PC-3 (cell line): ENCODE measurements at places on chromosomes 11 and 22.

DNA sequence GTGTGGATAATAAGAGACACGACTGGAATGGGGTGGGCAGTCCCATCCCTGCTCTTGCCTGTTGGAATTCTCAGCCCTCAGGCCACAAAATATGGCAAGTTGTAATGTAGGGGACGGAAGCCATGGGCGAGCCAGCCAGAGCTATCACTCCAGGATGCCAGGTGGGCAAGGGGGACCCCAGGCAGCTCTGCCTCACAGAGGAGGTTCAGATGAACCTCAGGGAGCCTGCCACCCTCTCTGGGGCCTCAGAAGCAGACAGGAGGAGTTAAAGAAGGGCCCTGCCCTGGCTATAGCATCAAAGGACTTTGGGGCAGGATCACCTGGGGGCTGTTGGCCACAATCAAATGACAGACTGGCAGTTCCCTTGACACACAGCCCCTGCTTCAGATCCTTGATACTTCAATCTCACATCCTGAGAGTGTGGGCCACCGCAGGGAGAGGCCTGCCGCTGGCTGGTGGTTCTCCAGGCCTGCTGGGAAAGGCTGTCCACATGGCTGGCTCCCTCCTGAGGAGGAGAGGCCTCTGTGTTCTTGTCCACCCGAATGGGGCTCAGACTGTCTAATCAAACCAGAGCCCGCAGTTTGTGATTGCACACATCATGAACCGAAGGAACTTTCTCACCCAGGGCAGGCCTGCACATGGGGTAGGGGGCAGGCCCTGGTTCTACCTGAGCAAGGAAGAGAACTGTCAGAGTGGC, 31.4 kb downstream of the IGLL1 start:
- DNase-seq, result no peak

GRCh38 chr22:24144778-24145085, 36.6 kb upstream of the SUSD2 start:
- no peak for DNase-seq

DNA sequence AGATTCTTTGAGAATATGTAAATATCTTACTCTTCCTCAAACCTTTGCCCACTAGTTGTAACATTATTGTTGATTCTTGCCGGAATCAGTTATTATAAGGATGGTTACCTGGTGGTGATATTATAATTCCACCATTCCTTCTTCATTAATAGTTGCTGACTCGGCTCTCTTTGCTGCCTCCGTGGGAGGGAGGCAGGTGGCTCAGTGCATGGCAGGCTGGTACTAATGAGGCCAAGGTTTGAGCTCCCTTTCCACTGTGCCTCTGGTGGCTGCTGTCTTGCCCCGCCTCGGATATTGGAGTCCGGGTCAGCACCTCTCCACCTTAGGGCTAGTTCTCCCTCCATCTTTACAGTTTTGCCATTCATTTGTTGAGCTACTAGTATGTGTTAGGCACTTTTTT, 12.7 kb downstream of the CD6 start:
- DNase-seq, result no peak

- DNase-seq, result no peak
Observed at GRCh38 chr11:58647141-58647699, 24.8 kb downstream of the CNTF start.

DNA sequence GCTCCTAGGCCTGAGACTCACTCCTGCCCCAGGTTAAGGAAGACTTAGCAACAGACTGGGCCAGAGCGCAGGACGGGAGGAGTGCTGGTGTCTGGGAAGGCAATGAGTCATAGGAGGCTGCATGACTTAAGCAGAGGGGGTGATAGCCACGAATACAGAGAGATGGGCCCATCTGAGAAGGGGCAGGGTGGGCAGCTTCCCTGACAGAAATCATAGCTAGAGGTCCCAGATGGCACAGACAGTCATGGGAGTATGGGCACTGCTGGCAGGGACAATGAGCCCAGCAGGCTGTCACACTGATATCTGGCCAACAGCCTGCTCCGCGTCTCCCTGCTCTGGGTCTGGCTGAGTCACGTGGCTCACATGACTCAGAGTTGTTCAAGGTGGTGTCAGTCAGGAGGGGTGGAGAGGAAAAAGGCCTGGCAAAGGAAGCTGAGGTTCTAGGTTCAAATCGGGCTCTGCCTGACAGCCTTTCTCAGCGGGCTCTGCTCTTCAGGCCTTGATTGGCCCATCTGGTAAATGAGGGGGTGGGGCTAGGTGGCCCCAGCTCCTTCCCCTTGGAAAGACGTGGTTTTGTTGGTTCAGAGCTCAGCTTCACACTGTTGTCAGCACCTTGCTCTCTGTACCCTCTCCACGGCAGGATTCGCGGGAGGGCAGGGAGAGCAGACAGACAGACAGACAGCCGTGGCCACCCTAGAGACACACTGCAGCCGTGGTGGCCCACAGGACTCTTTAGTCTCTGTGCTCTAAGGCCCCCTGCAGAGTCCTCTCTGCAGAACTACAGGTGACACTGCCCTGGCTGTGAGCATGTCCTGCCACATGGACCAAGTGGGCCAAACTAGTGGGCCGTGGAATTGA, 47.8 kb downstream of the DBX1 start:
- DNase-seq, result peak; percentile 83

- peak; percentile 95 for DNase-seq
Observed at GRCh38 chr11:108895579-108896480, 231.0 kb downstream of the DDX10 start.

GRCh38 chr11:127340438-127340837, 339.9 kb upstream of the KIRREL3 start:
- no peak for DNase-seq

- no peak for DNase-seq
Observed at GRCh38 chr11:95585752-95586077, 203.9 kb downstream of the FAM76B start.

GRCh38 chr11:35330931-35331330, 88.4 kb downstream of the SLC1A2 start:
- DNase-seq, result no peak

- DNase-seq, result no peak
Observed at GRCh38 chr11:94034207-94034606, 13.1 kb downstream of the HEPHL1 start.

GRCh38 chr11:106668147-106668546, 350.1 kb downstream of the GUCY1A2 start:
- DNase-seq, result peak; percentile 77

- DNase-seq, result peak; percentile 83
Observed at GRCh38 chr22:31206896-31207687, 5.0 kb upstream of the LIMK2 start.

- DNase-seq, result peak; percentile 32
Observed at GRCh38 chr11:31882951-31883392, 71.8 kb upstream of the PAX6 start.

DNA sequence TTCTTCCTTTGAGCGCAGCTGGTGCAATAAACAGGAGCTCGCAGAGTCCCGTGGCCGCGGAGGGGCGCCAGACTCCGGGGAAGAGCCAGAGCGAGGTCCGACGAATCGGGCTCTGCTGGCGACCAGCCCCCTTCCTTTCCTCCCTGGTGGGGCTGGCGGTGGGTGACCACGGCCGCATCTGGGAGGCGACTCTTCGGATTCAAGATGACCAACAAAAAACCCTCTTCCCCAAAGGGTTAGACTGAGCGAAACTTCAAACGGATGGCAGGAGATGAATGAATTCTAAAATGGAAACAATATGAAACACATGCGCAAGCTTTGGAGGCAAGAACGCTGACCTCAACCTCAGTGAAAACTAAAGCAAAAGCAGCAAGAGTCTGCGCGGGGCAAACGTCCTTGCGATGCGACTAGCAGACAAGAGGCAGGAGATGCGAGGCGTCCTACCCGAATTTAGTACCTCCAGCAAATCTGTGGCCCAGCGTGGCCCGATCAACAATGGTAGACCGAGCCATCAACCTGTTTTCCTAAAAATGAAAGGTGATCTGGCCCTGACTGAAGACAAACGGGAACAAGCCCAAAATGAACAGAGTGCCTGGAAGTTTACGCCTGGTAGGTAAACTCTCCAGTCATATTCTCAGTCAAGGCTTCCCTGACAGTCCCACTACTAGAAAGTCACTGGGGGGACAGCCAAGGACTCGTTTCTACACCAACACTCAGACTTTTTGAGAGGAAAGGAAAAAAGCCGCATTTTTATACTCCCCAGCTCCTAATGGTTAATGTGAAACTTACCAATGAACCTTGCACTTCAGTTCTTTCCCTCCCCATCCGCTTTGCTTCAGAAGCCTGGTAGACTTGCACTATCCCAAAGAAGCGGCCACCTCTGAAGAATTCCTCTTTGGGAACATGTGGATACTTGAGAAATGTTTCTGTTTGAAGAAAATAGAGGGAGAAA, 11.6 kb downstream of the MMP3 start:
- no peak for DNase-seq

GRCh38 chr11:80846979-80847378, 1406.1 kb upstream of the TENM4 start:
- no peak for DNase-seq

- DNase-seq, result no peak
Observed at GRCh38 chr22:33477120-33478111, 419.2 kb upstream of the SYN3 start.

DNA sequence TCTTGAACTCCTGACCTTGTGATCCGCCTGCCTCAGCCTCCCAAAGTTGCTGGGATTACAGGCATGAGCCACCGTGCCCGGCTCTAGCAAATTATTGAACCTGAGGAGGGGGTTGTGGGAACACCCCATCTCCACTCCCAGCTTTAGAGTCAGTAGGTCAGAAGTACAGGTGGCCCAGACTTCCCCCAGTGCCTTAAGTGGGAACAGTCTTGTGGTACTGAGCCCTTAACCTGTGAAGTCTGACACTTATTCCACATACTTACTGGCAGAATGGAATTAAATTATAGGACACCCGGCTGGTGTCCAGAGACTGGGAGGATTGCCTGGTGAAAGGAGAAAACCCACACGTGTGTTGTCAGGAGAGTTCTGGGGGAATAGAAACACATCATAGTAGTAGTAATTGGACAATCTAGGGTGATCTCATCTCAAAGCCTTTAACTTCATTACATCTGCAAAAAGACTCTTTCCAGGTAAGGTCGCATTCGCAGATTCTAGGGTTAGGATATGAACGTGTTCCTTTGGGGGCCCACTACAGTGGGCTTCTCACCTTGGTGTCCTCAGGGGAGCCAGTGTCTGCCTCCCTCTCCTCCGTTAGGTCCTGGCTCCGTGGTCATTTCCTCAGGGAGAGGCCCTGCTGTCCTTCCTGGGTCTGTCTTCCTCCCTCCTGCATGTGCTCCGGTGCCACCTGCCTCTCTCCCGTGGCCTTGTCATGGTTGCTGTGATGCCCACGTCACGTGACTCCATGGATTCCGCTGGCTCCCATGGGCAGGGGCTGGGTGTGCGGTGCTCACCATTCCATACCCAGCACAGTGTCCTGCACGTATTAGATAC, 63.8 kb downstream of the BCR start:
- DNase-seq, result no peak

GRCh38 chr11:69943066-69943465, 123.8 kb upstream of the FGF3 start:
- DNase-seq, result peak; percentile 60

DNA sequence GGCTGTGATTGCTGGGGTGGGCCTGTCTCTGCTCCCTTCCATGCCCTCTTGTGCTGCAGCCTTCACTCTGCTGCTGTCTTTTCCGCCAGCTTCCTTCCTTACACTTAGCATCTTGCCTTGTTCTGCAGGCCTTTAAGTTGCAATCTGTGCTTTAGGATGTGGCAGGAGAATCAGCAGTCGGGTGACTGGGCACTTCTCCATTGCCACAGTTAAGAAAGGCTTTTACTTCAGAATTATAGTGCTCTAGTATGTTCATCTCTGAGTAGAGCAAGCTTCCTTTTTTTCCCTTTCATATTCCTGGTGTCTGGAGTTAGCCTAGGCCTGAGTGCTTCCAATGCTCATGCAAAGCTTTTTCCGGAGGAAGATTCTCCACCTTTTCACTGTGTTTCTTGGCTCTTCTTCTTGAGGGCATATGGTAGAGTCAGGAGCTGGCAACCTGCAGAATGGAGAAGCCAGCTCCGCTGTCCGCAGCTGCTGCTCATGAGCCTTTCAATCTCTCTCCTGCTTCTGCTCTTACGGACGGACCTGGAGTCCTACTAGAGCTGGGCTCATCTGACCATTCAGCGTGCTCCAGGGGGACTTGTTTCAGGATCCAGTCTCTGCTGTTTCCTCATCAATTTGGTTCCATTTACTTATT, 20.2 kb downstream of the PPP6R2 start:
- DNase-seq, result no peak

GRCh38 chr11:15143855-15144254, 29.1 kb downstream of the INSC start:
- DNase-seq, result no peak

GRCh38 chr22:26445577-26446275, 16.7 kb downstream of the ASPHD2 start:
- no peak for DNase-seq

- peak; percentile 57 for DNase-seq
Observed at GRCh38 chr11:18523084-18523483, 3.7 kb downstream of the TSG101 start.

- DNase-seq, result no peak
Observed at GRCh38 chr11:60718524-60719316, 5.8 kb upstream of the MS4A18 start.

DNA sequence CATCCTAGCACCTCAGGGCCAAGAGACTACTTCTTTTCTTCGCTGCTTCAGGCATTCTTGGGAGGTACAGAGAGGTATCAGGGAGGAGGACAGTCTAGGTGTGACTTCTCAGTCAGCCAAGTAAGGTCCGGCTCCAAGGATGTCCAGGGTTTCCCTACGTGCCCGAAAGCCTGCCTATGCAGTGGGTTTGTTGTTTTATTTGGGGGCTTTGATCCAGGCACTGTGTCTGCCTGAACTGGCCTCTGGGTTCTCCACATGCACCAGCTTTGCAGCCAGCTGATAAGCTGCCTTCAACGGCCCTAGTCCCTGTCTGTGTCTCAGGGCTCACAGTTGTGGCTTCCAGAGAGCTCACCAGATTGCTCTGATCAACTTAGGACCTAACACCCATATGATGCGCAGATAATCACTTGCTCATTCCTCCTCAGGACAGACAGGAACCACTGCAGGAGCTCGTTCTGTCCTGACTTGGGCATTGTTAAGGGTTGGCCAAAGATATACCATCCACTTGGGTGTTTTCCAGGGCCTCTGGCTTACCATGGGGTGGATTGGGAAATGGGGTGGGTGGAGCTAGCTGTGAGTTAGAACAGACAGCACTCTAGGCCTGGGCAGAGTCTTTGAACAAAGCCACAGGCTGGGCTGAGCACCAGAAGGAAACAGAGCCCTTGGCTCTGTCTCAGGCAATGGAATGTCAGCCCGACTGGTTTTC, 45.5 kb upstream of the CRYBB3 start:
- peak; percentile 69 for DNase-seq

DNA sequence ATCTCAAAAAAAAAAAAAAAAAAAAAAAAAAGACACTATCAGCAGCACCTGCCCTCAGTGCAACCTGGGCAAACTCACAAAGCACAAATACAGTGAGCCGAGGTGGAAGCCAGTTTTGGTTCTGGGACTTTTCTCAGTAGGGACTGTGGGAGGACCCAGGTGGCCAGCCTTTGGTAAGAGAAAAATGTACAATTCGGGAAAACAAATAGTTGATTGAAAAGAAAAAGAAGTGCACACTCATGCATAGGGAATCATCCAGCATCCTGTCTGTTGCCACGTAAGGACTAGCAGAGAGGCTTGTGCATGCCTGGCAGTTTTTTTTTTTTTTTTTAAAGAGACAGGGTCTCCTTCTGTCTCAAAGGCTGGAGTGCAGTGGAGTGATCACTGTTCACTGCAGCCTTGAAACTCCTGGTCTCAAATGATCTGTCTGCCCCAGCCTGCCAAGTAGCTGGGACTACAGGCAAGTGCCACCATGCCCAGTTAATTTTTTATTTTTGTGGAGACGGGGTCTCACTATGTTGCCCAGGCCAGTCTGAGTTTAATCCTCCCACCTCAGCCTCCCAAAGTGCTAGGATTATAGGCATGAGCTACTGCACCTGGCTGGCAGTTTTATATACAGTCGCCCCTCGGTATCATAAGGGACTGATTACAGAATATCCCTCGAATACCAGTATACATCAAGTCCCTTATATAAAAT, 36.7 kb downstream of the TPST2 start:
- peak; percentile 44 for DNase-seq
